Iris pigment epithelial cell (primary cell): ENCODE measurements at places on chromosomes 5 and 9.

GRCh38 chr5:453725-454481, 10.9 kb downstream of the EXOC3 start:
- DNase-seq, result no peak

- DNase-seq, result peak; percentile 76
These were observed 18.2 kb downstream of the RUSC2 start for GRCh38 chr9:35508069-35508468.

DNA sequence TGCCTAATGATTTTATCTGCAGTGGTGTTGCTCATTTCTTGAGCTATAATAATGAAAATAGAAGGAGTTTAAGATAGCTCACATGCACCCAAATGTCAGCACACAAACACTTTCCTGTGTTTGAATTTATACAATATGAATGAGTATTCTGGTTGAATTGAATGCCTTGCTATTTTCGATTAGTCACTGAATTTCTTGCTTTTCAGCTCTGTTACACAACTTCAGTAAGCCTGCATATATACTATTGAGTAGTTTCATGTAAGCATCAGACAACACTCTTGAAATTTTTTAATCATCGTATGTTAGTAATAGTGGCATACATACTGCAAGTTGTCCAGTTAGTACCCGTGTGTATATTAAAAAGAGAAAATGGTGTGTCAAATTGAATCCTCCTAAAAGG, 281.5 kb upstream of the GRIA1 start:
- peak; percentile 17 for DNase-seq

- DNase-seq, result no peak
These were observed 80.9 kb downstream of the PRR16 start for GRCh38 chr5:120545007-120545406.

DNA sequence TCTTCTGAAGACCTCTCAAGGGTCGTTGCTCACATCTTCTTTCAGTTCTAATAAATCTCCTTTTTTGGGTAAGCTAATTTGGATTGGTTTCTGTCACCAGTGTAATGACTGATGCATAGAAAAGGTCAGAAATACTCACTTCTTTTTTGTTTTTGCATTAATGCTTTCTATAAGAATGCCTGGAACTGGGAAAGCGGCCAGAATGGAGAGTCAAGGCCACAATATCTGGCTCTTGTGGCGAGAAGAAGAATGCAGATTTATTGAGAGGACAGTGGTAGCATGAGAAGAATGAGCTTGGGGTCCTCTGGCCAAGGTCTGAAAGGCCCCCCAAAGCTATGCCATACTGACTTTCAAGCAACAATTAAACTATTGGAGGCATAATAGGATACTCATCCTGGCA, 88.0 kb upstream of the SLC12A2 start:
- peak; percentile 74 for DNase-seq

DNA sequence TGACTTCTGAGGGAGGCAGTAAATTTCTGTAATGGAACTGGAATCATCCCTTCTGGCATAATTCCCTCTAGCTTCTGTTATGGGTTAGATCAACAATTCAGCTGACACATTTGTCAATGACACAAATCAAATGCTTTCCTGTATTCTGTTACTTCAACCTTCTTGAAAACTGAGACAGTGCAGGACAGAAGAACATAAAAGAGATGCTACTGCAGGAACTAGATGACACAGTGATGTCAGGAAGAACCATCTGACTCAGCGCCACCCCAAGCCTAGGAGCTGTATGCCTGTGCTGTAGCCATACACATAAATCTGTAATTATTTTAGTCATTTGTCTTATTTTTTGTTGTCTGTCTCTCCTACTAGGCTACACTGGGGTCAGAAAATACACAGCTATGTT, 18.2 kb upstream of the CEP120 start:
- no peak for DNase-seq

DNA sequence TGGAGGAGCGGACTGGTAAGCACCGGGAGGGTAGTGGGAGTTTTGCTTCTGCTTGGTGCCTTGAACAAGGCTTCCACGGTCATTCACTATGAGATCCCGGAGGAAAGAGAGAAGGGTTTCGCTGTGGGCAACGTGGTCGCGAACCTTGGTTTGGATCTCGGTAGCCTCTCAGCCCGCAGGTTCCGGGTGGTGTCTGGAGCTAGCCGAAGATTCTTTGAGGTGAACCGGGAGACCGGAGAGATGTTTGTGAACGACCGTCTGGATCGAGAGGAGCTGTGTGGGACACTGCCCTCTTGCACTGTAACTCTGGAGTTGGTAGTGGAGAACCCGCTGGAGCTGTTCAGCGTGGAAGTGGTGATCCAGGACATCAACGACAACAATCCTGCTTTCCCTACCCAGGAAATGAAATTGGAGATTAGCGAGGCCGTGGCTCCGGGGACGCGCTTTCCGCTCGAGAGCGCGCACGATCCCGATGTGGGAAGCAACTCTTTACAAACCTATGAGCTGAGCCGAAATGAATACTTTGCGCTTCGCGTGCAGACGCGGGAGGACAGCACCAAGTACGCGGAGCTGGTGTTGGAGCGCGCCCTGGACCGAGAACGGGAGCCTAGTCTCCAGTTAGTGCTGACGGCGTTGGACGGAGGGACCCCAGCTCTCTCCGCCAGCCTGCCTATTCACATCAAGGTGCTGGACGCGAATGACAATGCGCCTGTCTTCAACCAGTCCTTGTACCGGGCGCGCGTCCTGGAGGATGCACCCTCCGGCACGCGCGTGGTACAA, 556 bp downstream of the PCDHGC3 start:
- peak; percentile 83 for DNase-seq

DNA sequence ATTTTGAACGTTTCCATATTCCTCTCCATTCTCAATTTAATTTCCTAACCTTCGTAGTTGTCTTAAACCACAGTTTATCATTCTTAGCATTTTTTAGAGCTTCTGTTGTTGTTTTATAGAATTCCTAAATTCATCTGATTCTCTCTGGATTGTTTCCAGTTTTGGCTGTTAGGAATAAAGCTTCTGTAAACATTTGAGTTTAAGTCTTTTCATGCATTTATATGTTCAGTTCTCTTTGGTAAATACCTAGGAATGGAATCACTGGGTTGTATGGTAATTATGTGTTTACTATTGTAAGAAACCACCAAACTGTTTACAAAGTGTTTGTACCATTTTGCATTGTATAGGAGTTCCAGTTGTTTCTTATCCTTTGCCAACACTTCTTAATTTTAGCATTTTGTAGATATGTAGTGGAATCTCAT, 29.7 kb downstream of the GPR21 start:
- peak; percentile 81 for DNase-seq

- DNase-seq, result peak; percentile 62
These were observed 25.6 kb downstream of the RRAGA start for GRCh38 chr9:19074836-19075235.

- peak; percentile 55 for DNase-seq
These were observed 21.0 kb upstream of the RHOBTB3 start for GRCh38 chr5:95709967-95710650.
